ENCODE measurements at places on chromosomes 1 and 21.

DNA sequence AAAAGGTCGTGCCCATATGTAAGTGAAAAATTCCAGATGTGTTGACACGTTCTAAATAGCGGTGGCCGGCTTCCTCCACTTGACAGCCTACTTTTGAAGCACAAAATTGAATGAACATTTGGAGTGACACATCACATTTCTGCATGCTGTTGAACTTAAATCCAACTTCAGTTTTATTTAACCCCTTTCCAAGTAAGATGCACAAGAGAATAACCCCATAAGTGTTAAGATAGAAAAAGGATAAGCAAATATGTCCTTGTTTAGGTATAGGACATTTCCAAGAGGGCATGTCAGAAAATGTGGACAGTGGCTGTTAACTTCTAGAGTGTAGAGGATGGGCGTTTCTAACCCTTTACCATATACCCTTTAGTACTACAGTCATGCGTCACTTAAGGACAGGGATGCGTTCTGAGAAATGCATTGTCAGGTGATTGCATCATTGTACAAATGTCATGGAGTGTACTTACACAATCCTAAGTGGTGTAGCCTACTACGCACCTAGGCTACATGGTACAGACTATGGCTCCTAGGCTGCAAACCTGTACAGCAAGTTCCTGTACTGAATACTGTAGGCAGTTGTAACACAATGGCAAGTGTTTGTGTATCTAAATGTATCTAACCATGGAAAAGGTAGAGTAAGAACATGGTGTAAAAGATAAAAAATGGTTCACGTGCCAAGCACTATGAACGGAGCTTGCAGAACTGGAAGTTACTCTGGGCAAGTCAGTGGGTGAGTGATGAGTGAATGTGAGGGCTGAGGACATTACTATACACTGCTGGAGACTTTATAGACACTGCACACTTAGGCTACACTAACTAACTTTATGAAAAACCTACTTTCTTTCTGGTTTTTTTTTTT lies 9.3 kb upstream of the FAM89A start:
- no peak for DNase-seq

GRCh38 chr1:226511296-226511695 lies 37.3 kb upstream of the STUM start:
- no peak for DNase-seq

- DNase-seq: no peak
These were observed 112.9 kb downstream of the APP start for GRCh38 chr21:26057477-26058170.

DNA sequence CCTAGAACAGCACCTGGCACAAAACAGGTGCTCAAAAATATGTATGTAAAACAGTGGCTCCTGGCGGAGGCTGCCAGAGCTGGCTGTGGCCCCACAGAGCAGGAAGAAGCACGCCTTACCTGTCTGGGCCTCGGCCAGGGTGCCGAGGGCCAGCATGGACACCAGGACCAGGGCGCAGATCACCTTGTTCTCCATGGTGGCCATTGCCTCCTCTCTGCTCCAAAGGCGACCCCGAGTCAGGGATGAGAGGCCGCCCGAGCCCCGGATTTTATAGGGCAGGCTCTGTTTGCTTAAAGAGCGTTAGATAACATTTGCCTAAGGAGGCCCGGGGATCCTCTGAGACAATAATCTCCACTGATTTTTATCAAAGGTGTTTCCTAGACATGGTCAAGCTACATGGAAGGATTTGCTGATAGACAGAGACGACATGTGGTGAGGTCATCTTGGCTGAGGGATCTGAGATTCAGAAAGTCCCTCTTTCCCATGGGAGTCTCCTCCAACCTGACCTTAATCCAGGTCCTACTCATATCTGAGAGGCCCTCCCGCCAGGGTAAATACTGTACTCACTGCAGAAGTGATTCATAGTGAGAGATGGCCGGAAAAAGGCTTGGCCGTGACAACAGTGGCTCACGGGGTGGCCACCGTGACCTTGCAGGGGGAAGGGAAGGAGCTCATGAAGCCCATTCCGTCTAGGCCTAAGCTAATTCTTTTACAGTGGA lies at the start of gene TFF1:
Gene TFF1, minus strand, starts transcription at position 244 of the 719 bp plus-strand sequence. Its CDS starts 40 bp downstream, at position 204.
- DNase-seq: no peak

- DNase-seq: no peak
These were observed 39.7 kb downstream of the MRAP start for GRCh38 chr21:32338209-32338921.

DNA sequence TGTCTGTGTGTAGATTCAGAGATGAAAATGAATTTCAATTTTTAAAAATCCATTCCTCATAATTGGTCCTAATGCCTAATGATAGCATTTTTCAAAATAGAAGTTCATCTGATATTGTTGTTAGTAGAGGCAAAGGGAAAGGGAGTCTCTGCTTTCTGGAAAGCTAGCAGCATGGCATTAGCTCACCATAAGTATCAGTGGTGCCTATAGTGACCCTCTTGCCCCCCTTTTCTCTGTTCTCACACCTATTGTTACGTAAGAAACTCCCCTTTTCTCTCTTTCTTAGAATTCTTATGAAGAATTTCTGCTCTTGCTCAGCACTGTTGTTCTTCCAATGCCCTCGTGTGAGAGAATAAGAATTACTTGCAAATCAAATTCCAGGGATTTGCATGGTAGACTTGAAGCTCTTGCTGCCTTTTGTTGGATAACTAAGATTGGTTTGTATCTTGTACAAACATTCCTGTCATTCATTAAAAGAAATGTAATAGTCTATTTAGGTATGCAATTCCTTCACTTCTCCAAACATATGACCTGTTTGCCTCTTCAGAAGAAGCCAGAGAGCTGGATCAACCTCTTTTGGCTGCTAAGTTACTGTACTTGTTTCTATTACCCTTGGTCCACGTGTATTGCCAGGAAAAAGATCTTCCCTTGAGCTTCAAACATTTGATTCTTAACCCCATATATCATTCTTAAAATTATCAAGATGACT lies 69.2 kb upstream of the MAGI3 start:
- DNase-seq: no peak

- no peak for DNase-seq
These were observed 2.3 kb downstream of the OR14K1 start for GRCh38 chr1:247740721-247741120.

- no peak for DNase-seq
These were observed 113.9 kb downstream of the DSCAM start for GRCh38 chr21:40733024-40733397.

- DNase-seq: no peak
These were observed 8.7 kb downstream of the PLXNA2 start for GRCh38 chr1:208235356-208235981.

- no peak for DNase-seq
These were observed 428.0 kb upstream of the CAMK1G start for GRCh38 chr1:209155546-209155945.

DNA sequence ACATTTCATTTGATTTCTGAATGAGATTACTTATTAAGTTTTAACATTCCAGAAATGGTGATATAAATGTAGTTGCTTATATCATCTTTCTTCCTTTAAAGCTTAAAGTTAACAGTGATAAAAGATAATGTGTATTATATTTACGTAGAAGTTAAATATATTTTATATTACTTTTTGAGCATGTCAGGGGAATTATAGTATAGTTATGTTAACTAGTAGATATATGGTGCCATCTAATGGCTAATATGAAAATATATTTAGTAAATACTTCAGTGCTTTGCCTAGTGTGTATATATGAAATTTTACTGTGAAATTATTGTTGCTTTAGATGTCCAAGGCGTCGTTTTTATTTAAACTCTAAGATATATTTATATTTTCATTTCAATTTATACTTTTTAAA lies 51.5 kb downstream of the SYT14 start:
- no peak for DNase-seq

DNA sequence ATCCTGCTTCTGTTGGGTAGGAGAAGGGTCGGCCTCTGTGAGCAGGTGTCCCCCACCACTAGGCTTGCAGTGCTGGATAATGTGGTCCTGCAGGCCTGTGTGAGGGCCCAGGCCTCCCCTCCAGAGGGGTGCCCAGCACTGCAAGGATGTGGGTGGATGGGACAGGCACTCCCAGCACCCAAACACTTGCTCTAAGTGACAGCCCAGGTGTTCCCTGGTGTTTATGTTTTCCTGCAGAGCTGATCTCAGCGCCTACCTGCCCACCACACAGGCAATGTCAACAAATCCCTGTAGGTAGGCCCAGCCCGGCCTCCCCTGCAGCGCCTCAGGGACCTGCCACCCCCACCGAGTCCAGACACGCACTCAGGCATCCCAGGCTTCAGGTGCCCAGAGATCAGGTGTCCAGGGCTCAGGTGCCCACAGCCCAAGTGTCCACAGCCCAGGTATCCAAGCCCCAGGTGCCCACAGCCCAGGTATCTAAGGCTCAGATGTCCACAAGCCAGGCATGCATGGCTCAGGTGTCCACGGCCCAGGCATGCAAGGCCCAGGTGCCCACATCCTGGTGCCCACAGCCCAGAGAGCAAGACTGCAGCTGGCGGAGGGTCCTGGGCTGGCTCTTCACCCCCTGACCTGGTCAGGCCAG lies 59.2 kb downstream of the WNT9A start:
- DNase-seq: no peak

- no peak for DNase-seq
These were observed 523.6 kb upstream of the PLXNA2 start for GRCh38 chr1:208767816-208768215.

DNA sequence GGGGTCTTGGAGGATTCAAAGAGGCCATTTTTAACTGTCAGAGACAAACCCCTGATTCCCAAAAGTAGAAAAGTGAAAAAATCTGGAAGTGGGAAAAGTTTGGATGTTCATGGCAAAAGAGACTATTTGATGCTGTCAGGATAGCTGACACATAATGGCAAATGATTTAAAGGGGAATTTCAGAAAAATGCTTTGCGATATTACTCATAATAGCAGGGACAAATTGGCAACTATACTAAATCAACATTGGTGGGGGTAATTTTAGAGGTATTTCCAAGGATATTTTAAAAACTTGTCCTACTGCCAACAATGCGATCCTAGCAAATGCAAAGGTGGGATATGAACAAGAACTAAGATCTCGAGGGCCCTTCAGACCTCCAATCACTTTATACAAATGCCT lies 5.3 kb upstream of the GSTM4 start:
- DNase-seq: no peak

DNA sequence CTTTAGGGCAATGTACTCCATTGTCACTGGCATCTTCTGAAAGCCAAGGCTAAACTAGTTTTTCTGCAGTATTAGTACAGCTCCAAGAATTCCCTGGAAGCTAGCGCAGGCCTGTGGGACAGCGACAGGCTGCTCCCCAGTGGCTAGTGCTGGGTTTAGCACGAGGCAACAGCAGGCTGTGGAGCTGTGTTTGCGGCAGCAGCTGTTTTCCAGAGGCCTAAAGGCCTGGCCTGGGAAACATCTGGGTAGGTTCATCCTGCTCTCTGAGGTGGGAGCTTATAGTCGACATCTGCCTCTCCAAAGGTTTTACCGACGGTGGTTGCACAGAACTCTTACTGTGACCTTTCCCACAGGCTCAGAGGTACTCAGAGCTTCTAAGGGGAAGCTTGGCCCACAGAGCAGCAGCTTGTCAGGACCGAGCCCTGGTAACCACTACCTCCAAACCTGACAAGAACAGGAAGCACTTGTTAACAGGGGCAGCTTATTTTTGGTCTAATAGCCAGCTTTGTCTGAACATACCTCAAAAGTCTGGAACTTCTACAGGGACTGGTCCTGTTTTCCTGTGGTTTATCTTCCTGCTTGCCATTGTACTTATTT lies 17.2 kb downstream of the CC2D1B start:
- DNase-seq: no peak

DNA sequence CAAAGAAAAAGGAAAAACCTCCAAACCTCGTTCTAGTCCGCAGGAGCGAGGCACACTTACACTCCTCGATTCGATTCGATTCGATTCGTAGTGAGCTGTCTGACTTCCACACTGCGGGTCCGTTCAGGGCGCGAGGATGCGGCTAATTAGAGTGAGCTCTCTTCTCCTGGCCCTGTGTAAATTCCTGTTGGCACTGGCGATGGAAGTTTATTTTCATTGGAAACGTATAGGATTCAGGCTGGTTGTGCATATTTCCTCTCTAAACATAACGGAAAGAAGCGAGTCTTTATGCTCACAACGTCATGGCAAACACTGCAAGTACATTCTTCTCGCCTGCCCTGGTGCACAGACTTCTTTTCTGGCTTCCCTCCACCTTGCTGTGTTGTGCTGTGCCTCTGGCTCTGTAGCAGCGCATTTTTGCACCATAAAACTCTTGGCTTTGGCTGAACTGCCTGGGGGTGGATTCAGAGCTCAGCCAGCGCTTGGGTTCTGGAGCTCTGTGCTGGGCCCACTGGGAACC lies 2.7 kb downstream of the HUNK start:
- no peak for DNase-seq

GRCh38 chr21:46181953-46182547 lies 2.2 kb downstream of the SPATC1L start:
- no peak for DNase-seq

DNA sequence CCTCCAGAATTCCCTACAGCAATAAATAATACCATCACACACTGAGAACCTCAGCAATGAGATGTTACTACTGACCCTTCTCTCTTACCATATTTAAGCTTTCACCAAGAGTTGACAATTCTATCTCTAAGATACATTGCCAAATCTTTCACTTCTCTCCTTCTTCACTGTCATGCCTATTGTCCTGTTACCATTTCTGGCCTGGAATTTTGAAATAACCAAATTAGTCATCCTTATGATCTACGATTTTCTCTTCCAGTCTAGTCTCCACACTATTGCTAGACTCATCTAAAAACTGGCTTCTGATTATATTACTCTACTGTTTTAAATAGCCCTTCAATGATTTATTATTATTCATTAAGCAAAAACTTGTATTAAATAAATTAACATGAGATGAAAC lies 656.1 kb upstream of the ADGRL4 start:
- no peak for DNase-seq

- DNase-seq: no peak
These were observed 114.5 kb upstream of the LYPLAL1 start for GRCh38 chr1:219058891-219059820.

GRCh38 chr1:201792534-201793305 lies 36.2 kb upstream of the IPO9 start:
- peak; percentile 53 for DNase-seq

- DNase-seq: peak; percentile 39
These were observed 102.7 kb upstream of the DPH5 start for GRCh38 chr1:101128211-101128727.

GRCh38 chr1:32903991-32904785 lies 3.0 kb upstream of the TMEM54 start:
- DNase-seq: no peak

DNA sequence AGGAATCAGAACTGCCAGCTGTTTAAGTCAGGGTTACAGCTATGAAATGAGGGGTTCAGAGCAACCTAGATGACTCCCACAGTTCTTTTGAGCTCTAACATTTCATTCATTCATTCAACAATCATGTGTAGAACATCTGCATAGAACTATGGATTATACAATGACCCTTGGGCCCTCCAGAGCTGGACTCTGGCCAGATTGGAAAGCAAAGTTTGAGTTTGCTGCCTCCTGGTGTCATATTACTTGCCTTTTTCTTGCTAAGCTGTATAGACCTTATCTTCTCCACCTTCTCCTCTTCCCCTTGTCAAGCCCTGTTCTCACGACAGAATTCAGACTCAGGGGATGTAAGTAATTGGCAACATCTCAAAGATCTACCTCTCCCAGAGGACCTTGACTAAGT lies 4.0 kb downstream of the CASQ2 start:
- no peak for DNase-seq

Measured in CD4-positive, alpha-beta T cell treated with Interleukin-1 beta for 1 hour (primary cell).